ENCODE measurements at places on chromosomes 2 and 18. TPM values are rescaled to one million over a fixed set of nuclear protein-coding genes. Genes with fewer than 3 reads are reported as not detected.

PPP1R1C gene
- total RNA-seq, result not detected

ATOH8 gene
- not detected for total RNA-seq

ANKRD62 gene
- total RNA-seq, result not detected

STRN gene
- 19.2 TPM for total RNA-seq

PDIA6 gene
- 178 TPM for total RNA-seq

HOXD10 gene
- total RNA-seq, result not detected

KCNIP3 gene
- not detected for total RNA-seq

MTCL1 gene
- total RNA-seq, result 0.29 TPM

SIGLEC15 gene
- total RNA-seq, result 0.21 TPM

IL1F10 gene
- not detected for total RNA-seq

- DNase-seq, result no peak
- H3K4me1 ChIP-seq, result no peaks in the 10 kb centered on the region
- no peak overlapping the region for H3K4me3 ChIP-seq
- no peaks in the 10 kb centered on the region for H3K36me3 ChIP-seq
These were observed 88.0 kb upstream of the RAB27B start for GRCh38 chr18:54740136-54740846.

DNA sequence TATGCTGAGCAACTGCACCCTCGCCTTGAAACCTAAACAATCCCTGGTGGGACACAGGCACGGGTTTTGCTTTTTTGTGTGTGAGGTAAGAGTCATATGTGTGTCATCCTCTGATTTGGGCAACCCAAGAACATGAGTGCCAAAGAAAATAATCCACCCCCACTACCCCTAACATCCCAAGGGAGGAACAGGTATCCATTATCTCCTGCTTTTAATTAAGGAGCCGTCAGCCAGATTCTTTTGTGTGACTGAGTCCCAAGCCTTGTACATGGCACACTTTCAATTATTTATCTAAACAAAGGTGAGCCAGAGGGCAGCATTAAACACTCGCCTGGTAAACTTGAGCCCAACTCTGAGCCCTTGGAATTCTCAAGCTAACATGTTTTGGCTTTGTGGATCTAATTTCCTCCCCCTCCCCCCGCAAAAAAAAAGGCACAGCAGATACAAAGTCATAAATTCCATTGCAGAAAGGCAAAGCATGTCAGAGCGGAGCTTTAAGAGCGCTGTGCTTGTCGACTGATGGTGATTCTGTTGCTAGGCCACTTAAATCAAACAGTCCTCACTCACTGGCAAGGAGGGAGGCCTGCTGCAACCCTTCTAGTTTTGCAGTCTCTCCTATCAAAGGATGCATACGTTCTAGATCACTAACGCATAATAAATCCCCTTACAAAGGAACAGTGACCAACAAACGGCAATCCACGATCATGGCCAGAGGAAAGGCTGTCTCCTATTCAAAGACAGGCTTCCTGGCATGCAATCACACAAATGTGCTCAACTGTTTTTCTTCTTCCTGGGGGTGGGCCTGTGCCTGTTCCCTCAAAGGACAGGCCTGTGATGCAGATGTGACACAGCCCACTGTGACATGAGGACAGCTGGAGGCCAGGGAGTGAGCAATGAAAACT lies 143.5 kb upstream of the LMAN1 start:
- no peak overlapping the region for H3K4me3 ChIP-seq
- DNase-seq, result no peak
- H3K36me3 ChIP-seq, result no peaks in the 10 kb centered on the region
- no peaks in the 10 kb centered on the region for H3K4me1 ChIP-seq

- no peak overlapping the region for H3K4me3 ChIP-seq
- no peaks in the 10 kb centered on the region for H3K27me3 ChIP-seq
- no peak overlapping the region for H3K27ac ChIP-seq
- no peaks in the 10 kb centered on the region for H3K4me1 ChIP-seq
- DNase-seq, result no peak
- H3K36me3 ChIP-seq, result no peaks in the 10 kb centered on the region
These were observed 87.0 kb upstream of the REV1 start for GRCh38 chr2:99576775-99577174.

DNA sequence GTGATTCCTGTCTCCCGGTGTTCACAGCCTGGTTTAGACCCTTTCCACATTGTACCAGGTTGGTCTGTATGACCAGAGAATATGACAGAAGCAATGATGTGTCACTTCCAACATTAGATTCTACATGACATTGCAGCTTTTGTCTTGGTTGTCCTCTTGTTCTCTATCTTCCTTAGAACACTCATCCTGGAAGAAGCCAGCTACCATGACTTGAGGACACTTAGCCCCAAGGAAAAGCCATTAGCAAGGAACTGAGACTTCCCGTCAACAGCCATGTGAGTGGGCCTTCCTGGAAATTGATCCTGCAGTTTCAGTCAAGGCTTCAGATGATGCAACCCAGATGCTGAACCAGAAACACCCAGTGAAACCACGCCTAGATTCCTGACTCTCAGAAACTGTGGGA lies 143.3 kb downstream of the MREG start:
- H3K4me1 ChIP-seq, result no peaks in the 10 kb centered on the region
- no peaks in the 10 kb centered on the region for H3K27me3 ChIP-seq
- H3K4me3 ChIP-seq, result no peak overlapping the region
- no peak overlapping the region for H3K27ac ChIP-seq

DNA sequence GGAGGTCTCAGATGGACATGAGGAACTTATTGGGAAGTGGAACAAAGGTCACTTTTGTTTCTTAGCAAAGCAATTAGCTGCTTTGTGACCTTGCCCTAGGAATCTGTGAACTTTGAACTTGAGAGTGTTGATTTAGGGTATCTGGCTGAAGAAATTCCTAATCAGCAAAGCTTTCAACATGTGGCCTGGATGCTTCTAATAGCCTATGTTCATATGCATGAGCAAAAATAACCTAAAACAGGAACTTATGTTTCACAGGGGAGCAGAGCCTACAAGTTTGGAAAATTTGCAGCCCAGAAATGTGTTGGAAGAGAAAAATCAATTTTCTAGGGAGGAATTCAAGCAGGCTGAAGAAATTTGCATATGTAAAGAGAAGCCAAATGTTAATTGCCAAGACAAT lies 405.8 kb upstream of the SALL3 start:
- no peak overlapping the region for H3K27ac ChIP-seq
- no peaks in the 10 kb centered on the region for H3K27me3 ChIP-seq
- no peaks in the 10 kb centered on the region for H3K4me1 ChIP-seq
- H3K4me3 ChIP-seq, result no peak overlapping the region

GRCh38 chr2:119692954-119693353 lies 14.0 kb downstream of the TMEM177 start:
- no peak for DNase-seq
- no peaks in the 10 kb centered on the region for H3K36me3 ChIP-seq
- no peak overlapping the region for H3K4me3 ChIP-seq
- peaks cover 7% of the 10 kb centered on the region for H3K4me1 ChIP-seq

DNA sequence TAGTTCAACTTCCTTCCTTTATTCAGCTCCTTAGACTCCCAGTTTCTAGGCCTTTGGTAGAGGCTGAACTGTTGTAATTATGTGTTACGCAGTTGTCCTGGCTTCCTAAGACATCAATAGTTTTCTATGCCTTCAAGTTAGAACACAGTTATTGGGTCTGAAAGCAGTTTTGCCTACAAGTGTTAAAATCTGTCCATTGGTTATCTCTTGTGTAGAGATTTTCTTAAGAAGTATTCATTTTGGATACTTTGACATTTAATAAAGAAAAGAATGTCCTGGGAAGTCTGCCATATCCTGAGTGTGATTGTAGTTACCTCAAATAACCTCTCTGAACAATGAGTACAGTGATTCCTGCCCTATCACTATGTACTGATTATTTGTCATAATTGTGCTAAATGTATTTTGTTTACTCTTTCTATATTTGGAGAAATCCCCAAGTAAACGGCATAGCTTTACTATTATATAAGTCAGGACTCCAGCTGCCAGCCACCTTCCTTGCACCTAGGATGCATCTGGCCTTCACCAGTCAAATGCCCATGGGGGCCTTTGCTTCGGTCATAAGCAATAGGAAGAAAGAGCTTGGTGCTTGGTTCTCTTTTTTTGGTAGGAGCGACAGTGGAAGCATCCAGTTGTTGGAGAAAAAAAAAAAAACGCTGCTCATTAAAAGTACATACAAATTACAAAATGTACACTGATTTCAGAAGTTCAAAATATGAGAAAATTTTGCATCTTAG lies 449.5 kb upstream of the PKDCC start:
- no peaks in the 10 kb centered on the region for H3K4me1 ChIP-seq
- no peak overlapping the region for H3K27ac ChIP-seq
- DNase-seq, result no peak
- H3K27me3 ChIP-seq, result no peaks in the 10 kb centered on the region
- no peaks in the 10 kb centered on the region for H3K36me3 ChIP-seq

- no peak within 1 kb of the TSS for H3K4me3 ChIP-seq
- no peaks in the 10 kb centered on the region for H3K36me3 ChIP-seq
- no peak within 1 kb of the TSS for H3K27ac ChIP-seq
- H3K4me1 ChIP-seq, result no peaks in the 10 kb centered on the region
These were observed at the start of gene CCDC195 for GRCh38 chr2:224716201-224716600. CCDC195 (minus strand) TSS chr2:224716365; CDS start chr2:224716365, 0 bp downstream.

GRCh38 chr18:59549503-59550173 lies 147.6 kb downstream of the CCBE1 start:
- no peak overlapping the region for H3K4me3 ChIP-seq
- no peak overlapping the region for H3K27ac ChIP-seq
- H3K4me1 ChIP-seq, result no peaks in the 10 kb centered on the region
- H3K27me3 ChIP-seq, result no peaks in the 10 kb centered on the region

DNA sequence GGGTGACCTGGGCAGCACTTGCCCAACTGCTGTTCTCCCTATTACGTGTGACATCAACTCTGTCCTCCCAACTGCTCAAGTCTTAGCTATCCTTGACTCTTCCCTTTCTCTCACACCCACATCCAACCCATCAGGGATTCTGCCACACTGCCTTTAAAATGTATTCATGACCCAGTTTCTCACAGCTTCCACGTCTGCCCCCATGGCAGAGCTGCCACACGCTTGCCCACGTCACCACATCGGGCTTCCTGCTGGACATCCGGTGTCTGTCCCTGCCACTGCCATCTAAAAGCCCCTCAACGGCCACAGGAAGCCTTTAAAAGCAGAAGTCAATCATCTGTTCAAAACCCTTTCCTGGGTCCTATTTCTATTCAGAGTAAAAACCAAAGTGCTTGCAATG lies 233.1 kb upstream of the POU3F3 start:
- H3K27ac ChIP-seq, result no peak overlapping the region
- no peaks in the 10 kb centered on the region for H3K27me3 ChIP-seq
- H3K4me3 ChIP-seq, result no peak overlapping the region
- H3K4me1 ChIP-seq, result no peaks in the 10 kb centered on the region

GRCh38 chr2:159035790-159036411 lies 67.5 kb downstream of the TANC1 start:
- H3K27ac ChIP-seq, result no peak overlapping the region
- H3K4me3 ChIP-seq, result no peak overlapping the region
- H3K27me3 ChIP-seq, result no peaks in the 10 kb centered on the region
- H3K4me1 ChIP-seq, result no peaks in the 10 kb centered on the region
- no peaks in the 10 kb centered on the region for H3K36me3 ChIP-seq

- H3K27ac ChIP-seq, result no peak overlapping the region
- no peaks in the 10 kb centered on the region for H3K27me3 ChIP-seq
- H3K4me1 ChIP-seq, result no peaks in the 10 kb centered on the region
- no peak overlapping the region for H3K4me3 ChIP-seq
- peaks cover 25% of the 10 kb centered on the region for H3K36me3 ChIP-seq
- DNase-seq, result no peak
These were observed 41.4 kb upstream of the KCNJ13 start for GRCh38 chr2:232817756-232818155.

DNA sequence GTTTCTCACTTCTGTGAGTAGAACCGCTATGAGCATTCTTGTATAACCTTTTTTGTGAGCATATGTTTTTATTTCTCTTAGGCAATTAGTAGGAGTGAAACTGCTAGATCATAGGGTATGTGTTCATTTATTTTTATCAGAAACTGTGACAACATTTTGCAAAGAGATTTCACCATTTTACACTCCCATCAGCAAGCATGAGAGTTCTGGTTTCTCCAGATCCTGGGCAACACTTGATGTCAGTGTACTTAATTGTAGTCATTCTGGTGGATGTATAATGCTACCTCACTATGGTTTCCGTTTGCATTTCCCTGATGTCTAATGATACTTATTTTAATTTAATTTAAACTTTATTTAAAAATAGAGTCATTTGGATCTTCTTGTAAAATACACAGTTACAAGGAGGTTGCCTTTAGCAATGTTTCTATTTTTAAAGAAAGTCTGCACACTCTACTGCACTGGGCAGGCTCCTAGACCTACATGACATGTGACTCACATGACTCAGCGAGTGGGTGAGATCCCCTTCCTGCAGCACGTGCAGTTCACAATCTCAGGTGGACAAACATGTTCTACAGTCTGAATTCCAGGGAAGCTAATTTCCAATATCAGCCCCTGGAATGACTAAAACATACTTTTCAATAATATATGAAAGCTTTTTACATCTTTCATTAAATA lies 127.0 kb upstream of the BCL2L11 start:
- no peaks in the 10 kb centered on the region for H3K4me1 ChIP-seq
- no peak overlapping the region for H3K4me3 ChIP-seq
- H3K36me3 ChIP-seq, result no peaks in the 10 kb centered on the region
- H3K27ac ChIP-seq, result no peak overlapping the region

- no peaks in the 10 kb centered on the region for H3K36me3 ChIP-seq
- no peak overlapping the region for H3K4me3 ChIP-seq
- H3K27me3 ChIP-seq, result no peaks in the 10 kb centered on the region
- no peak for DNase-seq
These were observed 79.4 kb downstream of the SPRED2 start for GRCh38 chr2:65353046-65353445.

GRCh38 chr2:143146815-143147530 lies 17.8 kb downstream of the ARHGAP15 start:
- no peaks in the 10 kb centered on the region for H3K27me3 ChIP-seq
- peaks cover 33% of the 10 kb centered on the region for H3K4me1 ChIP-seq
- no peak for DNase-seq
- no peak overlapping the region for H3K27ac ChIP-seq

- H3K27me3 ChIP-seq, result no peaks in the 10 kb centered on the region
- no peak for DNase-seq
- H3K4me3 ChIP-seq, result no peak overlapping the region
- no peak overlapping the region for H3K27ac ChIP-seq
- H3K36me3 ChIP-seq, result no peaks in the 10 kb centered on the region
These were observed 14.4 kb upstream of the RPE start for GRCh38 chr2:209988010-209988409.

- H3K4me3 ChIP-seq, result no peak overlapping the region
- no peaks in the 10 kb centered on the region for H3K4me1 ChIP-seq
- H3K36me3 ChIP-seq, result no peaks in the 10 kb centered on the region
- no peaks in the 10 kb centered on the region for H3K27me3 ChIP-seq
- DNase-seq, result no peak
- no peak overlapping the region for H3K27ac ChIP-seq
These were observed 185.2 kb downstream of the ZFP36L2 start for GRCh38 chr2:43041173-43041591.
